ENCODE measurements at places on chromosomes 7 and 10.
A peak's percentile ranks its signal among the peaks of the same experiment; 100 is the strongest.

GRCh38 chr10:116654816-116655215 is 34.1 kb downstream of the PNLIPRP2 start:
- DNase-seq, result no peak

DNA sequence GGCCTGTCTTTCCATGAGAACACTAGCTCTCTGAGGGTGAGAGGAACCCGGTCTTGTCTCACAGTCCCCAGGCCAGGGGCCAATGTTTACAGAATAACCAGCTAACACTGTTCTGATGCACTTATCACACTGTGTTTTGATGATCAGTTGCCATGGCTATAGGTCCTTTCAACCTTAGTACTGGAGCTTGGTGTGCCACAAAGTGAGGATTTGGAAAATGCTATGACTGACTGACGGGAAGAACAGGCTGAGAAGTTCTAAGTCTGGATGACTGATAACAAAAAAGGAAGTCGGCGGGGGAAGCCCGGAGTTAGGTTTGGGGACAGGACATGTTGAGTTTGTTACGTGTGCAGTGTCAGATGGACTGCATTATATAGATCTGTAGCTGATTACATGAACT is 141.8 kb downstream of the CTTNBP2 start:
- DNase-seq, result no peak

- no peak for DNase-seq
Observed at GRCh38 chr10:120945801-120946302, 94.7 kb downstream of the WDR11 start.

DNA sequence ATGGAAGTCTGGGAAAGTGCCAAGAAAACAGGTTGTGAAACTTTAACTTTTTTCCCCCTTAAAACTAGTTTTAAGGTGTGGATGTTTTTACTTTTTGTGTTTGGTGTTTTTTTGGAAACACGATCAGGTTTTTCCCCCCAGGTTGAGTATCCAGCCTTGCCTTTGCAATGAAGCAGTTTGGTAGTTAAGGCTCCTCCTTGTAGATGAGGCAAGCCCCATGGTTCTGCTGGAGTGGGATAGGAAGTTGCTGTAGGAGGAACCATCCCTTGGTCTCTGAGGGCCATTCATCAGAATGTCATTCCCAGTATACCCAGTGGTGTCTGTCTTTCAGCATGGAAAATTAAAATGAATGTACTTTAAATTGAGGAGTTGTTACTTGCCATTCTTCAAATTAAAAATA is 2.7 kb downstream of the CUL1 start:
- DNase-seq, result no peak

DNA sequence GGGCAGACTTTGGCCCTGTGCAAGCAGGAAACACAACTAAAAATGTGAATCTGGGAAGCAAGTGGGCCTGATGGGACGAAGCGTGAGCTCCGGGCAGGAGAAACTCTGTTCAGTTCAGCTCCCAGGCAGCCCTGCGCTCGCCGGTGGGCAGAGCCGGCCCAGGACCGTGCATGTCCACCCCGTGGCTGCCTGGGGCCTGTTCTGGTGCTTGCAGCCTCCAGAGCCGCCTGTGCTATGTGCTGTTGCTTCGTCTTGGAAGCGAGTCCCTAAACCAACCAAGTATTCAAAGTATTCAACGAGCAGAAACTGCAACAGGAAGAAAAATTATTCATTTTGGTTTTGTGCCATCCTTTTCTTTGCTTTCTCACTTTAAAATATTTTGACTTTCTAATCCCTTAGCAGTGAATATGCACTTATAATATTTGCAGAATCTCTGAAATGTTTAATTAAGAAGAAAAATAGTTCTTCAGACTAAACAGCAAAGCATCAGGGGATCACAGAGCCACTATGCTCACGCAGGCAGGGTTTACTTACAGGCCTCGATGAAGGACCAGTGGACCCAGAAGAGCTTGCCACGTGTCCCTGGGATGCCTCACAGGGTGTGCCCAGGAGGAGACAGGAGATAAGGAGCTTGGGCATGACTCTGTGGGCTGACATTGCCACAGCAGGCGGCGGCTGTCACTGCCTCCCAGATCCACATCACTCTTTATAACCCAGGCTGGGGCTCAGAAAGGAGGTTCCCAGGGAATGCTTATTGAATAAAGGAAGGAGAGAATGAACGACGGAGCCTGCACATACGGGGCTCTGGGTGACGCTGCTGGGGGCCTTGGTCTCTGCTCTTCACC is 45.6 kb downstream of the VIPR2 start:
- DNase-seq, result no peak

GRCh38 chr10:36141856-36142560 is 499.9 kb upstream of the FZD8 start:
- no peak for DNase-seq

DNA sequence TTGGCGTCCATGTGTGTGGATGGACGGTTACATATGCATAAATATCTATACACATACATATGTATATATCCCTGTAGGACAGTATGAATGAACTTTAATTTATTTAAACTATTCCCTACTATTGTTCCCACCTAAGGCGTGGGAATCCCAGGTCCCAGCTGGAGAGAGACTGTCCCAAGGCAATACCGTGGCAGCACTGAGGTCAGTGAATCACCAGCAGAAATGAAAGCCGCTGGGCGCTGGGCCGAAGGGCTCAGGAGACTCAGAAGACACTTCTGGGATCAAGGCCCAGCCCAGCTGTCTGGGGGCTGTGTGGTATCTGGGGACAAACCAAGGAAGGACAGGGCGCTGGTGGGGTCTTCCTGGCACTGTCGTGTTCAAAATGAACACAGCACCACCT is 49.6 kb upstream of the MYL10 start:
- no peak for DNase-seq

- no peak for DNase-seq
Observed at GRCh38 chr7:54544527-54545240, 2.5 kb downstream of the VSTM2A start.

DNA sequence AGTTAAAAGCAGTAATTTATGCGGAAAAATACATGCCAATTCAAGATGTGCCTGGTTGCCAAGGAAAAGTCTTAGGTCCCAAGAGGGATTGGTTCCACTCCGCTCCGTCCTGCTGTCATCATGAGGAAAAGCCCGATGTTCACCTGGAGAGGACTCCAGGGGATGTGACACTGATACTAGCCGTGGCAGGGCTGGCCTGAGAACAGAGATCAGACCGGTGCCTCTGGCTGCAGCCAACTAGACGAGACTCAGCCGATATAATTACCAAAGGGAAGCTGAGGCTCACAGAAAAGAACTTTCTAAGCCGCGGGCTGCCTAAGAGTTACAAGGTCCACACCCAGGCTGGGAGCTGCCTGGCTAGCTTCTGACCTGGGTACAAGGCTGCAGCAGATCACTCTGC is 81.3 kb upstream of the UNC5B start:
- DNase-seq, result no peak

DNA sequence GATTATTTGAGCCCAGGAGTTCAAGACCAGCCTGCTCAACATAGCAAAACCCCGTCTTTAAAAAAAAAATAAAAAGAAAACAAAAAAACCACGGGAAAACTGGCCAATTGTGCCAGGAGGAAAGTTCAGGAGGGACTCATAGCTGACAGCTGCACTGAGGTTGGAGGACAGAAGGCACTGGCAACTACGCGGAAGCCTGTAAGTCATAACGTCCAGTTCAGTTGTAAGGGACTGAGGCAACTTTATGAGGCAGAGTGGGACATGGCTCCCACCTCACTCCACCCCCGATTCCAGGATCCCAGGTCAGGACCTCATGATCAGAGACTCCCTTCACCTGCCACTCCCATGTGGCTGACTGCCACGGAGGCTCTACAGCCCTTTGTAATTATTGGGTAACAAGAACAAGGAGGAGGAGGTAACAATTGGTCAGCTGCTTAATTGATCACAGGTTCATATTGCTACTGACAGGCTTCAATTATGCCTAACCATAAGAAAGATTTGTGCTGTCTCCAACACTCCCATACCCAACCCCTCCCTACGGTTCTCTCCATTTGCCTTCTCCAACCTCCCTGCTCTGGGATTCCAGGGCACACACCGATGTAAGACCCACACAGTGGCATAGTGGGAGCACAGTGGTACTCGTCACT is 1.9 kb upstream of the CCL24 start:
- no peak for DNase-seq

- no peak for DNase-seq
Observed at GRCh38 chr10:78960316-78960800, 108.4 kb upstream of the ZMIZ1 start.

- no peak for DNase-seq
Observed at GRCh38 chr7:29502133-29502532, 61.5 kb upstream of the PRR15 start.

- peak; percentile 90 for DNase-seq
Observed at GRCh38 chr10:18659125-18659818, at the start of gene ARL5B. Gene ARL5B, plus strand, starts transcription at chr10:18659431. Its CDS starts 207 bp downstream, at chr10:18659638.

DNA sequence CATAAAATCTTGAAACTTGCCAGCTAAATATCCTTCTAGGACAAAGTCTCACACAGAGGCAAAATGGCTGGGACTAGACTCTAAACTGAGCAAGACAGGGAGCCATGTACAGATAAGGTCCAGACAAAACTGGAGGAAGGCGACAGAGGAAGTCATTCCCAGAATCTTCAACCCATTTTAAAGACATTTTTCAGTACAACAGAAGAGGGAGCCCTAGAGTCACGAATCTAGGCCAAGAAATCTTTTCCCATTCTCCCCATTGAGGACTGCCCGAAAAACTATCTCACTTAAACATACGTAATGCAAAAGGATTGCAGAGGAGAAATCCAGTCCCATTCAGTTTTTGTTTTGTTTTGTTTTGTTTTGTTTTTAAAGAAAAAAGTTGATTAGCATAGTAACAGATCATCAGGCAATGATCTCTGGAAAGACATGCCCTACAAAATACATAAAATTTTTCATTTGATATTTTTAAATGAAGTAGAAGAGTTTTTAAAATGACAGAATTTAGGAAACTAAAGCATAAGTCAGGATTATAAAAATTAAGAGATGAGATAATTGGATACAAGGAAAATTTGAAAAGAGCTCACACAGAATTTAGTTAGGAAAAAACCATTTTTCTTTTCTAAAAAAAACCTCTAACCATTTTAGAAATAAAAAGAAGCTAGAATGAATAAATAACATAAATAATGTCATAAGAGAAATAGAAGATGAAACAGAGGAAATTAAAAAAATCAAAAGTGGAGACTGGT is 16.9 kb upstream of the PRF1 start:
- DNase-seq, result no peak

GRCh38 chr7:72754312-72754711 is 73.7 kb downstream of the TYW1B start:
- DNase-seq, result no peak

- DNase-seq, result no peak
Observed at GRCh38 chr7:149409895-149410294, 51.0 kb downstream of the ZNF777 start.

GRCh38 chr7:158498443-158499081 is 89.1 kb downstream of the PTPRN2 start:
- no peak for DNase-seq

DNA sequence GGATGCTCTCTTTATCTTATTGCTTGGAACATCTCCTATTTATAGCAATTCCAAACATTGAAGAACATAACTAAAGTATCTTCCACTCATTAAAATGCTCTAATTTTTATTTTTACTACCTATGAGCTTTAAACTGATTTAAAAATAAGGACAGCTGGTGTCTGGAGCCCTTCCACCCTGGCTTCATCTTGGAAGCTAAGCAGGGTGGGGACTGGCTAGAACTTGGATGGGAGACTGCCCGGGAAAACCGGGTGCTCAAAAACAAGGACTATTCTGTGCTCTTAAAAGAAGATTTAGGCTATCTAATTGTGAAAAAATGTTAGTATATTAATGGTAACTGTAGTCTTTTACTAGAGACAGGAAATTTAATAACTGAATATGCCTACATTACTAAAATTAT is 69.2 kb downstream of the ARMC3 start:
- DNase-seq, result no peak

GRCh38 chr7:78139335-78139734 is 340.8 kb downstream of the PHTF2 start:
- DNase-seq, result no peak

DNA sequence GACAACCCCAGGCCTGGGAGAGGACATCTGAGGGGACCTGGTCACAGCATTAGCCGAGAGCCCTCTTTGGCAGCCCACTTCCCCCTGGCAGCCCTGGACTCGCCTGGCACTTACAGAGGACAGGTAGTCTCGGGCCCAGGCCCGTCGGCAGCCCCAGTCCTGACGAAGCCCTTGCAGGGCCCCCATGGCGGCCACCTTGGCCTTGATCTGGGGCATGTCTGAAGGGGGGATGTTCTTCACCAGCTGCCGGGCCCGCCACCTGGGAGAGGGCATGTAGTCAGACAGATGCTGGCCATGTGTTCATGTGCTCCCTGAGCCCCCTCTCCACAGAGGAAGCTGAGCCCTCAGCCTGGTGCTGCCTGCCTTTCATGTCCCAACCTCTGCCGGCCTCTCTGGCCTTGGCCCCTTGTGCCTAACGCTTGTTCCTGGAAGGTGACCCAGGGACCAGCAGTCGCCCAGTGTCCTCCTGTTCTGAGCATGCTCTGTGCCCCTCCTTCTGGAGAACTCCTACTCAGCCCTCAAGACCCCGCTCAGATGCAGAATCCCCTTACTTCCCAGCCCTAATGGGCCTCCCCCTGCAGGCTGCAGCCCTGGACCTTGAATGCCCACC is 13.9 kb downstream of the MYO1G start:
- no peak for DNase-seq

- no peak for DNase-seq
Observed at GRCh38 chr10:119246862-119247549, 39.6 kb downstream of the GRK5 start.

GRCh38 chr7:150947241-150947745 is 30.8 kb downstream of the KCNH2 start:
- DNase-seq, result no peak

- no peak for DNase-seq
Observed at GRCh38 chr7:137342828-137343261, 688 bp downstream of the PTN start.

DNA sequence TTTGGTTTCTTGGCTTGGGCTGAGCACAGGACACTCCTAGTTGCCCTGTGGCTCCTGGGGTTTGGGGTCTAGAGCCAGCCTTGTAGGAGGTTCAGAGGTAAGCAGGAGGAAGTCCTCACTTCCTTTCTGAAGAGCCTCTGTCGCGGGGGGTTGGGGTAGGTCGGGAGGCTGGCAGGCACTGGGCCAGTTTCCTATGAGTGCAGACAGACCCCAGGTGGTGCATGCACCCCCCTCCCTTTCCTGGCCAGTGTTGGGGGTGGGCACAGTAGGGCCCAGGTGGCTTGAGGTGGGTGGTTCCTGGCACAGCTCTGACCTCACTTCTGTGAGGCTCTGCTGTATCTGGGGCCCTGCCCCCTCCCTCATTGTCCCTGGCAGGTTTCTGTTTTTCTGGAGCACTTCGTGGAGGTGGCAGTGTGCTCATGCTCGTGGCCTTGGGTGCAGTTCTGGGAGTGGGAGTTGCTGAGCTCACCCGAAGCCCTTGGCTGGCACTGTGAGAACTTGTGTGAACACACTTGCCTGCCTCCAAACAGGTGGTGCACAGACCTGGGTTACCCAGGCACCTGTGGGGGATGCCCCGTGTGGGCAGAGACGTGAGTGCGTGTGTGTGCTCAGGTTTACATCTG is 1.8 kb downstream of the PALD1 start:
- DNase-seq, result no peak

GRCh38 chr7:12314199-12314598 is 89.5 kb downstream of the VWDE start:
- no peak for DNase-seq

All from stimulated activated CD4-positive, alpha-beta T cell treated with anti-CD3 and anti-CD28 coated beads, Interleukin-1b, Interleukin-23, amount 100 ng/mL, for 1 hour (primary cell).